ENCODE measurements at places on chromosomes 7 and 10.
A peak's percentile ranks its signal among the peaks of the same experiment; 100 is the strongest.

DNA sequence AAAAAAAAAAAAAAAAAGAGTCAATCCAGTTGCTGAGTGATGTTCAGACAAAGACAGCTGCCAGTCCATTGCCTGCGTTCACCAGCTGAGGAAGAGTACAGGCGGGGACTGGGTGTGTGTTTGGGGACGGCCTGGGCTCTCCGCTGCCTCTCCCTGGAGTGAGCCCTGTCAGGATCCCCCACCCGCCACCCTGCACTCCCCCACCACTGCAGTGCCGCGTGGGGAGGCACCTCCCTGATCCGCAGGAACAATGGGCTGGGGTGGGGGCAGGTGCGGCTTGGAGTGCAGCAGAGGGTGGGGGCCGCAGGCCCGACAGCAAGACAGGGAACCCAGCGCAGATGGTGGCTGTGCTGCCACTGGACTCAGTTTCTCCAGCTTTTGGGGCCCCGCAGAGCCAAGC, 1.4 kb downstream of the HSPA12A start:
- DNase-seq, result no peak

DNA sequence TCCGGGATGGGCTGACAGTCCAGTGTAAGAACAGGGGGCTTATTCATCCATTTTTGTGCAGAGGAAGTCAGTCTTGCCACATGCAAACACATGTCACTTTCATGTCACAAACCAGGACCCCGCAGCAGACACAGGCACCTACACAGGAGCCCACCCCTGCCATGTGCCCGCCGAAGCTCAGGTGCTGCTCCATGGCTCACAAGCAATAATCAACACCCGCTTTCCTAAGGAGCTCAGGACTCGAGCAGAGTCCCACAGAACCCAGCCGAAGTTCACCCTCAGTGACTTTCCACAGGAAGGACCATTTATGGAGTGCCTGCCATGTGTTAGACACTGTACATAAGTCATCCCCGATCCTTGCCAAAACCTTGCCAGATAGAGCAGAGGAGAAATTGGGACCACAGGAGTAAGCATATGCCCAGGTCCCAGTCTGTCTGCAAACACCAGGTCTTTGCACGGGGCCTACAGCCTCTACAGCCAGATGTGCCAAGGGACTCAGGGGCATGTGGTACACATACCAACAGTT, 99.4 kb downstream of the EBF3 start:
- peak; percentile 37 for DNase-seq

GRCh38 chr7:26526265-26526587, 234.6 kb downstream of the SNX10 start:
- DNase-seq, result no peak

DNA sequence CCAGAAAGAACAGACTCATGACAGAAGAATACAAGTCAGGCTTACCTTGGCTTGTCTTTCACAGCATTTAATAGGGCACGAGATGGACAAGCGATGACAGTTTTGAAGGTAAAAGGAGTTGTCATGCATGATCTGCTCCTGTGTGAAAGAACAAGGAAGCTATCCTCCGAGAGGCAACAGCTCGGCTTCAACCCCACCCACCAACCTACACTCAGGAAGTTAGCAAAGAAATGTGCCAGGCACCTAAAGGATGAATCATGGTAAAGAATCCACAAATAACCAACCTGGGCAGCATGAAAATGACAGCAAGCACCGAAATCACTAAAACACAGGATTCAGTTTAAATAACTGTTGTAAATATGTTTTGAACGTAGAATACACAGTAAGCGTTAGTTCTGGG, 700.2 kb downstream of the TYW1 start:
- no peak for DNase-seq

- DNase-seq, result no peak
Measured at GRCh38 chr10:124197371-124198124, 104.2 kb upstream of the CHST15 start.

- no peak for DNase-seq
Measured at GRCh38 chr10:53162856-53163255, 390.3 kb upstream of the MBL2 start.

Data from fibroblast of mammary gland (primary cell).